OCI-M1 (cell line): ENCODE measurements at places on chromosomes 13 and 19.

- DNase-seq, result no peak
Measured at GRCh38 chr19:27776524-27776923, 1436.4 kb downstream of the UQCRFS1 start.

GRCh38 chr19:5058521-5059212 is 89.8 kb downstream of the KDM4B start:
- DNase-seq, result no peak

DNA sequence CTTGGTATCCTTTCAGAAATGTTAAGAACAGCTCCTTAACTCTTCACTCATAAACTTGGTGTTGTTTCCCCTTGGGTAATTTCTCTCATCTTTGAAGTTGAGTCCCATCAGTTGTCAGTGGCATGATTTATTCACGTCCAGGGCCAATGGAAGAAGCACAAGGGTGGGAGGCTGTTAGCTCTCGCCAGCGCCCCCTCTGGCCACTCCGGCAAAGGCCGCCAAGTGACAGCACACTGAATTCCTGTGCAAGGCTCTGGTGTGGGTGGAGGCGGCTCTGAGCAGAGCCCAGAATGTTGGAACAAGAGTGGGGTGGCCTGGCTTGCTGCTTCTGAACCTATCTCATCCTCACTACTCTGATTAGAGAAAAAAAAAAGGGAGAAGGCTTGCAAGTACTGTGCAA is 13.1 kb upstream of the MEDAG start:
- DNase-seq, result peak; percentile 2

DNA sequence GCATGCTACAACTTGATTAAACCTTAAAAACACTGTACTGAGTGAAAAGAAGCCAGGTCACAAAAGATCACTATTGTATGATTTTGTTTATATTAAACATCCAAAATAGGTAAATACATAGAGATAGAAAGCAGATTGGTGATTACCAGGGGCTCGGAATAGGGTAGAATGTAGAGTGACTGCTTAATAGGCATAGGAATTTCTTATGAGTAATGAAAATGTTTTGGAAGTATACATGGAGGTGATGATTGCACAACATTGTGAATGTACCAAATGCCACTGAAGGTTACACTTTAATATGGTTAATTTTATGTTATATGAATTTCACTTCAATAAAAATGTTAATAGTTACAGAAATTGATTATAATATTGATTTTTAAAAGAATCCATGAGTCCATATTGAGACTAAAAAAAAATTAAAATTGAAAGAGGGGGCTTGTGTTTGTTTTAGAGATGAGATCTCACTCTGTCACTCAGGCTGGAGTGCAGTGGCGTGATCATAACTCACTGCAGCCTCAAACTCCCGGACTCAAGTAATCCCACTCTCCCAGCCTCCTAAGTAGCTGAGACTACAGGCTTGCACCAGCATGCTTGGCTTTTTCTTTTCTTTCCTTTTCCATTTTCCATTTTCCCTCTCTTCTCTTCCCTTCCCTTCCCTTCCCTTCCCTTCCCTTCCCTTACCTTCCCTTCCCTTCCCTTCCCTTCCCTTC is 85.1 kb downstream of the FNDC3A start:
- DNase-seq, result peak; percentile 39

DNA sequence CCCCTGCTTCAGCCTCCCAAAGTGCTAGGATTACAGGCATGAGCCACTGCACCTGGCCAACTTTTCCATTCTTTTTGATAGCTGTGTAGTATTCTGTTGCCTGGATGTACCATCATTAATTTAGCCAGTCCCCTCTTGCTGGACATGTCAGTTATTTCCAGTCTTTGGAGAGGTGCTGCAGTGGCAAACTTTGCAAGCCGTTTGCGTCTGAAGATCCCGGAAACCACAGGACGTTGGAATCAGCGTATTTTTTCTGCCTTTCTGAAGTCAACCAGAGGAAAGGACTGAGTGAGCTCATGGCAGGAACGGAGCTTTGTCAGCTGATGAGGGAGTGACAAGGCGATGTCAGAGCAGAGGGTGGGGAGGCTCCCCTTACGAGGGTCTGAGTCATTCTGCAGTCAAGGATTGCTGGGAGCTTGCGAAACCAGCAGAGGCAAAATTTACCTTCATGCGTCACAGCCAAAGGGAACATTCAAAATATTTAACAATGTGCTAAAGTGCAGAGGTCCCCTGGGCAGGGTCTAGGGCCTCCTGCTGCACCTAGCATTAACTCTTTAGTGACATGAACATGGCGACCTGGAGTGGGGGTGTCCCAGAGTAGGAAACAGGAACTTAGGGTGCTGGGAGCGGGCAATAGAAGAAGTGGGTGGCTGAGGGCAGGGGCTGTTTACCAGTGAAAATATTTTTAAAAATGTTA is 5.6 kb downstream of the C5AR1 start:
- DNase-seq, result peak; percentile 87

DNA sequence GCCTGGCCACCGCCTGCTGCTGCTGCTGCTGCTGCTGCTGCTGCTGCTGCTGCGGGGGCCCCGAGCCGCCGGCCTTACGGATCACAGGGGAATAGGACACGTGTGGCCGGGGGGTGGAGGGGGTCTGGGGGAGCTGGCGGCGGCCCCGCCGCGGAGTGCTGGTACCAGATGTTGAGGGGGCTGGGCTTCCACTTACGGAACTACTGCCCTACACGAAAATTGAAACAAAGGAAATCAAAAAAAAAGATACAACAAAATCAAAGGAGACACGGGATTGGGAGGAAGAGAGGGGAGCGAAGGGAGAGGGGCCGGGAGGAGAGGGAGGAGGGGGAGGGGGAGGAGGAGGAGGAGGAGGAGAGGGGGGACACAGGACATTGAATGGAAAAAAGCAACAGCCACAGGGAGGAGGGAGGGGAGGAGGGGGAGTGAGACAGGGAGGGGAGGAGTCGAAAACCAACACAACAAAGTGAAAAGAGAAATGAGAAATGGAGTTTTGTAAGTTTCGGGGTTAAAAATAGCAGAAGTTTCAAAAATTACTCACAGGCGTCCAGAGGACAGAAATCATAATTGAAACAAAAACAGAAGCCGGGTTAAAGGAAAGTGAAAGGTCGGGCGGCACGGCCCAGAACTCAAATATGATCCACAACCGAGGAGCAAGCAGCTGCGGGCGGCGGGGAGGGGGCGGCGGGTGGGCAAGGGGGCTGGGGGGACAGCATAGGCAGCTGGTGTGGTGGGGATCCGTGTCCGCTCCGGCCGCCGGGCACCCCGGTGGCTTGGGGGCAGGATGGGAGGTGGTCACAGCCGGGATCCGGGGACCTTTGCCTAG is 57.8 kb downstream of the IER2 start:
- peak; percentile 61 for DNase-seq

DNA sequence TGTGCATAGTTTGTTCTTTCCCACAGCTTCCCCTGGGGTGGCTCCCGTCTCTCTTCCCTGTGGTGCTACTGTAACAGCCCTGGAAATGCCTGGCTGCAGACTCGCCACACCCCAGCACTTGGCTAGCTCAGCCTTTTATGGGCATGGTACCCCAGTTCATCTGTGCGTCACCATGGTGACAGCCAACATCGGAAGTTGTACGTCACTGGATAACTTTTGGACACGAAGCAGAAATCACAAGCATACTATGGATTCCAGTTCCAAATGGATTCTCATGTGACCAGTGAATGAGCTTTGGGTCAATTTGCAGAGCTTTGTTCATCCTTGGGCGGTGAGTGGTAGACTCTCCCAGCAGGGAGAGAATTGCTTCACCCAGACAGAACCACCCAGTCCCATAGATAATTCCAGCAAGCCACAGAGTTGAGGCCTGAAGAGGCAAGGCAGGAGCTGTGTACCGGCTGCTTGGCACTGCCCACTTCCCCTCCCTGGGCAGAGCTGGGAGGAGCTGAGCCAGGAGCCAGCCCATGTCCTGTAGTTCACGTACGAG is 54.4 kb downstream of the COL4A2 start:
- DNase-seq, result no peak

DNA sequence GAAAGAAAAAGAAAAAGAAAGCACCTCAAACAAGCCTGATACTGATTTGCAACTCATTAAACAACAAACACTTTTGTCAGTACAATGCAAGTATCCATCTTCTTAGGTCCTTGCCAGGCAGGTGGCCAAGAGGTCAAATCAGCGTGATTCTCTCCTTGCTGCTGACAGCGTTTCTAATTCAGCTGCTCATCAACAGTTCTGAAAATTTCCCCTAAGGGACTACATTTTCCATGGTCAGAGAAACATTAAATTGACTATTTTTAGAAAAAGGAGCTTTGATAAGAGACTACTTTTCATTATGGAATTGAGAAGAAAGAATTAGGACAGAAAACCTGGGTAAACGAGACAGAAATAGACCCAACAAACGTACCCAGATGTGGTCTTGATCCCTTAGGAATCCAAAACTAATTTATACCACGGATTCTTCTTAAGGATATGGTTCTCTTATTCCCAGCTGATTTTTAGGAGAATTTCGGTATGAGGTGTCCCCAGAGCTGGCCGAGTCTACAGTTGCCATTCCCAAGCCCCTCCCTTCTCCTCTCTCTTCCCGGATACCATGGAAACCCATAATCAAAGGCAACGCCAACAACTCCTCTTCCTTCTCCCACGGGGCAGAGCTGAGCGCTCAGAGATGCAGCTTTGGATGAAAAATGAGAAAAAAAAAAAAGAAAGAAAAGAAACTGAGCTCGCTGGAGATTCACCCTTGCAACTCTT is 29.5 kb upstream of the CEBPG start:
- DNase-seq, result no peak

DNA sequence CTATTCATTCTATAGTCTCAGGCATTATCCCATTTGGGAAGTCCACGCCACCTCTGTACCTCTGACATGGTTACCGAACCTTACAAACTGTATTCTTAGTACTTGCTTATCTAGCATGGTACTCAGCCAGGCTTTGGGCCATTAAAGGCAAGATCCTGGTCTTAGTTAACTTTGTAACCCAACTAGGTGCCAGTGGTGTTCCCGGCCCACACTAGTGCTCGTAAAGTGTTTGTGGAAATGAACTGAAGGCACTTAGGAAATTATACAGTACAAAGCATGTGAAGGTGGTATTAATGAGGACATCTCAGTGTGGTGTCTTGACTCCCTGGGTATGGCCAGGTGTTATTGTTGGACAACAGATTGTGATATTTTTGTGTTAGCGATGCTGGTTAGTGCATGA is 87.8 kb upstream of the RNF113B start:
- DNase-seq, result no peak

GRCh38 chr13:66528180-66528579 is 702.0 kb downstream of the PCDH9 start:
- DNase-seq, result no peak

DNA sequence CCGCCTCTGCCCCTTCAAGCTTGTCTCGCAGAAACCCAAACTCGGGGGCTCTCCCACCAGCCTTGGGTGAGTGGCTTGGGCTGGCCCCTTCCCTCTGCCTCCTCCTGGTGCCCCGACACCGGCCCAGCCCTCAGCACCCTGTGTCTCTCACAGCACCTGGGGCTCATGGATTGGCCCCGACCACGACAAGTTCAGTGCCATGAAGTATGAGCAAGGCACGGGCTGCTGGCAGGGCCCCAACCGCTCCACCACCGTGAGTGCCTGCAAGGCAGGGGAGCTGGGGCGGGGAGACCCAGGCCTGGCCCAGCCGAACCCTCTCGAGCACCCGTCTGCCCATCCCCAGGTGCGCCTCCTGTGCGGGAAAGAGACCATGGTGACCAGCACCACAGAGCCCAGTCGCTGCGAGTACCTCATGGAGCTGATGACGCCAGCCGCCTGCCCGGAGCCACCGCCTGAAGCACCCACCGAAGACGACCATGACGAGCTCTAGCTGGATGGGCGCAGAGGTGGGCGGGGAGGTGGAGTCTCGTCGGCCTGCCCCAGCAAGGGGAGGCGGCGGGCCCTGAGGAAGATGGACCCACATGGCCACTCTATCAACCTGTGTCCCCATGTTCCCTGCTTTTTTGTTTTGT is 13.6 kb downstream of the PRKCSH start:
- no peak for DNase-seq

- DNase-seq, result peak; percentile 36
Measured at GRCh38 chr19:37329686-37330085, 41.2 kb upstream of the ZNF527 start.

DNA sequence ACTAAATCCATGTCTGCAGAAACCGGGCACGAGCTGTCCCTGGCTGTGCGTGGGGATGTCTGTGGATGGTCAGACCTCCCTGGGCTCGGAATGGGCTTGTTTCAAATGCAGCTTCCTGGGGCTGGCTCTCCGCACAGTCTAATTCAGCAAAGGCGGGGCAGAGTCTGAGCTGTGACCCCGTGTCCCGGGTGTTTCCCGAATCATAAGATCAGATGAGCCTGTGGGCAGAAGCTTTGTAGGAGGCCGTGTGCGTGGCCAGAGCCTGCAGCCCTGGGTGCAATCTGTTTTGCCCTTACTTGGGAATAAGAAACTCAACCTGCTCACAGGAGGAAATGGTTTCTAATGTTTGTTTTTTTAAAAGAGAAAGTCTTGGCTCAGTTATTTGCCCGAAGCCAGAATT is 13.9 kb upstream of the GNA11 start:
- DNase-seq, result no peak

DNA sequence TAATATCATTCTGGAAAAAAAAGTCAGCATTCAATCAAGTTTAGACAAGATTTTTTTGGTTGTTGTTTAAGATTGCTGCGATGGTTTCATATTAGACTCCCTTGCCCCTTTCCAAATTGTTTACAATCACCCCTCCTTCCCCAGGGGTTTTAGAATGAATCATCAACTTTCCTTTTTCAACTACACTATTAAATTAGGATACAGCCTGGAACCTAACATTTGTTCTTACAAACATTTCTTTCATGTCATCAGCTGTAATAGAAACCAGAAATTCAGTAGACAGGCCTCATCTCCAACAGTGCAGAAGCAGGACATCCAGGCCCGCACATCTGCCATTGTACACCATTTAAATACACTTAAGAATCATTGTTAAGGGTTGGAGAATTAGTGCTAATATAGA is 44.4 kb upstream of the WDFY2 start:
- DNase-seq, result no peak
